ENCODE measurements at places on chromosomes 4 and X.

DNA sequence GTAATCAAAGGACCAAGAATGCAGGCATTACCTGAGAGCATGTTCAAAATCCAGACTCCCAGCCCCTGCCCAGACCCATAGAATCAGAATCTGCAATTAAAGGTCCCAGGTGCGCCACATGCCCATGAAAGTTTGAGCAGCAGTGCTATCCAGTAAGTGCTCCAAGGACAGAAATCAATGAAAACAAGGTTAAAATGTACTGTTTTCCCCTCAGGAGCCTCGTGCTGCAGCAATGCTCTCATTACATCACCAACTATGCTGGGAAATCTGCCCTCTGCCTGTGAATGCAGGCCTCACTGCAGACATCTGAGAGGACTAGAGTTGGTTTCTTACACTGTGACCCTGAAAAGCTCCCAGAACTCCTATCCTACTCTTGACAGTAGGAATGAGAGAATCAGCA lies 21.1 kb downstream of the ANXA5 start:
- DNase-seq, result no peak

GRCh38 chrX:135982860-135983259 lies 2.4 kb upstream of the SLC9A6 start:
- no peak for DNase-seq

GRCh38 chrX:39421006-39421405 lies 619.7 kb downstream of the MID1IP1 start:
- no peak for DNase-seq

DNA sequence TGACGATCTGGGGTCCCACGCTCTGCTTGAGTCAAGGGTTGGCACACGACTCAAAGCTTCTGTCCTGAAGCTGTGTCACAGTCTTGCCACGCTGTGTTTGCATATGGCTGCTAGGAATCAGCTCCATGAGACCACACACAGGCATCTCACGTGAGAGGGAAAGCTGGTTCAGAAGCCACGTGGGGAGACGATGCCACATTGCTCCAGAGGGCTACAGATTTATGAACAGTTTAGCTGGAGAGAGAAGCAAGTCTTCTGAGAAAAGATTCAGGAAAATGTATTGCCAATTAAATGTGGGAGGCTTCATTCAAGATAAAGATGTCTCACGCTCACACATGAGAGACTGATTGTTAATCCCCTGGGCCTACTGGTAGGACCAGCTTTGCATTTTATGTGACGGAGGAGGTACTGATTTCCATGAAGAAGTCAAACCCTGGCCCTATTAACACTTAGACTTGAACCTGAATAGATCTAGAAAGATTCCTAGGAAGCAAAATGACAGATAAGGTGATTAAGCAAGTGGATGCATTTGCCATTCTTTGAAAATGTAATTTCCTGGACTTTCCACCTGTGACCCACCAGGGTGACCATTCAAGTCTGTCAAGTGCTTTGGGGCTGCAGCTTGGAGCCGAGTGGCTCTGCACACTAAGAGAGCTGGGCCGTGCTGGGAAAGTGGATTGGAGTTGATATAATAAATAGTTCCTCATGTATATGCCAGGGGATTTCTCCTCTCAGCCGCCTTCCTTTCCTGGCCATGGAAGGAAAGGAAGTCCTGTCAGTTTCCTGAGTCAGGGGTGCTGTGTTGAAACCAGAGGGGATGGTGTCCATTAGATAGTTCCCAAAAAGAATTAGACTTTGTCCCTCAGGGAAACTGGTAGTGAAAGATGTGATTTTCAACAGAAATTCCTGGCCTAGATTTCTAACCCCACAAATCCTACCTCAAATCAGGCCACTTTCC lies 29.0 kb downstream of the ENPP6 start:
- no peak for DNase-seq

- no peak for DNase-seq
These were observed 351.8 kb upstream of the GNPDA2 start for GRCh38 chr4:45078201-45078600.

- DNase-seq, result no peak
These were observed 1.8 kb downstream of the SGMS2 start for GRCh38 chr4:107826421-107826980.

DNA sequence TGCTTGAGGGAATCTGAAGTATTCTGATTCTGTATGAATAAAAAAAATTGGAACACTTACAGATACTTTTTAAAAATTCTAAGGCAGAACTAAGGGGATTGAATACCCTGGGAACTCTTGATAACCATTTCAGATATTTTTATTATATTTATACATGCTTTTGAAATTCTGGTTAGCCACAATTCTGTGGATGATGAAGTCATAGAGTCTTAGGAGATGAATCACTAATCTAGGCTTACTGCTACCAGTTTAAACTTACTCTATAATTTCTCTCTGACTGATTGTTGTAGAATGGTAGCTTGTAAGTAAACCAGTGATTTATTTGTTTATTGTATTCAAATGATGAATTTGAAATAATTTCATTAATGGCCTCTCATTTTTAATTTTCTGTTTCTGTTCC lies 11.4 kb upstream of the SLAIN2 start:
- no peak for DNase-seq

- DNase-seq, result peak; percentile 17
These were observed 24.4 kb downstream of the ENOX2 start for GRCh38 chrX:130878350-130879341.
